ENCODE measurements at places on chromosomes 3 and 15.

DNA sequence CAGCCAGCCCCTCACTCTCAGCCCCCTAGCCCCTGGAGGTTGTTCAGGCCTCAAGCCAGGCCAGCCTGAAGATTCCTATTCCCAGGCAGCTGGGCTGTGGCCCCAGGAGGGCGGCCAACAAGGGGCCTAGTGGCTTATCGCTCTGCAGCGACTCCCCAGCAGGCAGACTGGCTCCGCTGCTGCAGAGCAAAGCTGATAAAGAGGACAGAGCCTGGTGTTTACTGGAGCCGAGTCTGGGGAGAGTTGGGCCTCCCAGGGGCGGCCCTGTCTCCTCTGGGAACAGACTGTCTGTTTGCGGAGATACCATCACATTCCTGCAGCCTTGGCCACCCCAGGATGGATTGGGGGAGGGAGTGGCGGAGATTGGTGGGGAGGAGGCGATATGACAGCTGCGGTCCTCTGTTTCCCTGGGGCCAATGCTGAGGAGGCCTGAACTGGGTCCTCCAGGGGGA lies 22.4 kb upstream of the SMAD6 start:
- DNase-seq: no peak

GRCh38 chr3:14439501-14440167 lies 37.2 kb downstream of the SLC6A6 start:
- DNase-seq: no peak

GRCh38 chr3:81462921-81463320 lies 298.5 kb downstream of the GBE1 start:
- DNase-seq: no peak

- no peak for DNase-seq
These were observed 169.8 kb upstream of the MYRIP start for GRCh38 chr3:39639344-39640236.

Data from CD4-positive, alpha-beta T cell treated with Interleukin-12 subunit alpha and Interleukin-12 subunit beta, for 1 hour (primary cell).